ENCODE measurements at places on chromosomes 2 and 18.
A peak's percentile ranks its signal among the peaks of the same experiment; 100 is the strongest.

GRCh38 chr2:27915191-27915590, 24.7 kb downstream of the BABAM2 start:
- DNase-seq = no peak

DNA sequence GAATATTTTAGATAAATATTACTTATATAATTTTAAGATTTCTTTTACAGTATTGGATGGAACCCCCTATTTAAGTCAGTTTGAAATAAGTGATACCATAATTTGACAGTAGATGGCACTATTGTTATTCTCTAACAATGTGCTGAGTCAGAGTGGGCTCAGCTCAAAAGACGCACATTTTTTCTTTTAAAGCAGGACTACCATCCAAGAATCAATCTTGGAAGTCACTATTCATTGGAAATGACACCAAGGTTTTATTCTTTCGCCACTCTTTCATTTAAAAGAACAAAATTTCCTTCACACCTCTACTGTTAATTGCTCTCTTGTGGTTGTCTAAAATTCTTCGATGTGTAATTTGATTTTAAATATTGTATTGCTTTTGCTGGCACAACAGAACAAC, 32.6 kb upstream of the SPAG16 start:
- DNase-seq = peak; percentile 44

DNA sequence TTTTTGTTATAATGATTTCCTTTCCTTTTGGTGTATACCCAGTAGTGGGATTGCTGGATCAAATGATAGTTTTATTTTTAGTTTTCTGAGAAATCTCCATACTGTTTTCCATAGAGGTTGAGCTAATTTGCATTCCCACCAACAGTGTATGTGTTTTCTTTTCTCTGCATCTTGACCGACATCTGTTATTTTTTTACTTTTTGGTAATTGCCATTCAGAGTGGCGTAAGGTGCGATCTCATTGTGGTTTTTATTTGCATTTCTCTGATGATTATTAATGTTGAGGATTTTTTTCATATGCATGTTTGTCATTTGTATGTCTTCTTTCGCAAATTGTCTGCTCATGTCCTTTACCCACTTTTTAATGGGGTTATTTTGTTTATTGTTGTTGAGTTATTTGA, 58.1 kb downstream of the ARHGAP25 start:
- DNase-seq = no peak

DNA sequence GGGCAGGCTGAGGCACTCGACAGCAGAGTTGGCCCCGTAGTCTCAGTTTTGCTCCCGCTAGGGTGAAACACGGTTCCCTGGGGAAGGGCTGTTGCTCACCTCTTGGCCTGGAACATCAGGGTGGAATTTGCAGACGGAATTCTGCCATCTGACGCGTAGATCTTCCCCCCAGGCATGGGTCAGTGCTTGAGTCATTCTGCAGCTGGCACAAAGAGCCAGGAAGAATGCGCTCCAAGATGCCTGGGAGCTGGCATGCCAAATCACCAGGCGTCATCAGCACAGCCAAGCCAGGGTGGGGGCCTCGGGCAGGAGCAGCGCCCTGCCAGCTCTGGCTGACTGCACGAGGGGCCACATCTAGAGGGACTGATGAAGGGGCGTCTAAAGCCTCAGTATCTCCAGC, 42.7 kb downstream of the ODC1 start:
- DNase-seq = peak; percentile 76

GRCh38 chr2:27303093-27304025, 4.9 kb downstream of the UCN start:
- peak; percentile 59 for DNase-seq

DNA sequence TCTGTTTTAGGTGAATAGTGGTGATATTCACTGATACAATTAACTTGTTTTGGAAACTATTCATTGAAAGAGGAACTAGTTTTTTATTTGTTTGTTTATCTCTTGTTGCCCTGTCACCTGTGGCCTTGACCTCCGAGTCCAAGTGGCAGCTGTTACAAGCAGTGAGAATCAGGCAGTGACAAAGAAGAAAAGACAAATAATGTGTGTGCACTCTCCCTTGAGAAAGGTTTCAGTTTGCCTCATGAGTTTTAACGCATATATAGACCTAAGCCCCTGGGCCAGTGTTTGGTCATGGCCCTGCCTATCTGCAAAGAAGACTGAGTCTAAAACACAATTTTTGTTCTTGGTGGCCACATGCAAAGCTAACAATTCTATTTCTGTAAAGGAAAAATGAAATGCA, 15.3 kb downstream of the KYNU start:
- DNase-seq = no peak

All from stromal cell of bone marrow (primary cell).